Esophagus squamous epithelium (tissue), 5 donors: ENCODE measurements at places on chromosomes 5 and 9.

- DNase-seq = no peak
Observed at GRCh38 chr9:36946653-36947052, 87.4 kb downstream of the PAX5 start.

GRCh38 chr9:112787978-112788377, 37.4 kb downstream of the SNX30 start:
- DNase-seq = no peak

DNA sequence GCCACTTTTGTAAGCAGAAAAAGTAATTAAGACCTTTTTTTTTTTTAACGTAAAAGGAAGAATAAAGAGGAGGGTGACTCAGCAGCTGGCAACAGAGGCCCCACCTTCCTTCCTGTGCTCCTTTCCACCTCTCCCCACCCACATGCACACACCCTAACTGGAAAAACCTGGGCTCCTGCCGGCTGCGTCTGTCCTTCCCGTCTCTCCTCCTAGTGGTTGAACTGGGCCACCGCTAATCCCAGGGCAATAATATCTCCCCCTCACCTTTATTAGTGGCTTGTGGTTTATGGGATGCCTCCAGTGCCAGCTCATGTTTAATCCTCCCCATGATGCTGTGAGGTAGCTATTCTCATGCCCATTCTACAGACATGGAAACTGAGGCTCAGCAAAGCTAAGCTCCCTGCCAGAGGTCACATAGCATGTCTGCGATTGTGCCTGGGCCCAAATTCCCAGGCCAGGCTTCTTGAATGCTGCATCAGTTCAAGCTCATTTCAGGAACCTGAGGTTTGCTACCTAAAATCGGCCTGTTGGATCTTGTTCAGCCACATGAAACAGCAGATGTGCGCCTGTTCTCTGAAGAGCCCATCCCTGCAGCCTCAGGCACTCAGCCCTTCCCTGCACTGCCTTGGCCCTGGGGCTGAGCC, 60.9 kb upstream of the IL17B start:
- no peak for DNase-seq

GRCh38 chr9:1978941-1979340, 36.2 kb upstream of the SMARCA2 start:
- DNase-seq = no peak

GRCh38 chr9:127828262-127829031, 25.8 kb downstream of the FPGS start:
- DNase-seq = no peak

- DNase-seq = no peak
Observed at GRCh38 chr5:20470997-20471396, 483.0 kb upstream of the CDH18 start.

DNA sequence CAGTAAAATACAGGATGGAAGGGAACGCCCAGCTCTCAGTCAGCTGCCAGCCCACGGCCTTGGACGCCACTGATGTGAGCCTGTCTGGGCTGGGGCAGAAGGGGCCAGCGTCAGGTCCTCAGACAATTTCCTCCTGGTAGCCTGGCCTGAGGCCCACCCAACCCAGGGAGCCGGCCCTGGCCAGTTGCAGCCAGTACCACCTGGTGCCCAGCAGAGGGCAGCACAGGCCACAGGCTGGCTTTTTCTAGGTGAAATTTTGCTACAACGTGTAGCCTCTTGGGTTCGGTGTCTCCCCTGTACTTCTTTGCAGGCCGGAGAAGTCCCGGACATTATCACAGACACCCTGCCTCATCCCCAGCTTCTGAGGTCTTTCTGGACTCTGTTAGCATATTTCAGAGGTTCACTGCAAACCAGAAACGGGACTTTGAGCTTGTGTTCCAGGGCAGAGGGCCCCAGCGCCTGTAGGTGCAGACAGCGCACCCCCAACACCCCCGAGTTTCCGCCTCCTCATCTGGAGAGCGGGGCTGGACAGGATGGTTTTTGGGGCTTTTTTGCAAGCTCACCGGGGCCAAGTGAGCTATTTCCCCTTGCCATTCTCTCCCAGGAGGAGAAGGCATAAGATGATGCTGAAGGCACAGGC, 45.9 kb upstream of the KCNMB1 start:
- DNase-seq = no peak

GRCh38 chr5:110702300-110702699, 24.2 kb downstream of the TMEM232 start:
- no peak for DNase-seq

GRCh38 chr9:70534061-70534460, 119.6 kb upstream of the KLF9 start:
- no peak for DNase-seq

DNA sequence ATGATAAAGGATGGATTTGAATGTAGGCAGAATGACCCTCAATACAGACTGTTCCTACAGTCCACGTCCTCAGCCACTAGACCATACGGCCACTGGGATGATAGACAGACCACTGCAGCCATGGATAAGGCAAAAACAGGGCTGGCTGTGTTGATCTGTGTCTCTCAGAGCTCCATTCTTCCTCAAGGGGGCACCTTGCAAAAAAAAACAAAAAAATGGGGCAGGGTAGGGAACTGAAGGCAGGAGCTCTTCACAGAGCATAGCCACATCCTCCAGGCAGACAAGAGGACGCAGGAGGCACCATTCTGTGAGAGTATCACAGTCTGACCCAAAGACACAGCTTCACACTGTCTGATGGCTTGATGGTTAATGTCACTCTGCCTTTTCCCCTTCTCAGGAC, 61.2 kb upstream of the GABRP start:
- DNase-seq = no peak

- DNase-seq = no peak
Observed at GRCh38 chr9:129414377-129414992, 206.4 kb downstream of the C9orf50 start.

DNA sequence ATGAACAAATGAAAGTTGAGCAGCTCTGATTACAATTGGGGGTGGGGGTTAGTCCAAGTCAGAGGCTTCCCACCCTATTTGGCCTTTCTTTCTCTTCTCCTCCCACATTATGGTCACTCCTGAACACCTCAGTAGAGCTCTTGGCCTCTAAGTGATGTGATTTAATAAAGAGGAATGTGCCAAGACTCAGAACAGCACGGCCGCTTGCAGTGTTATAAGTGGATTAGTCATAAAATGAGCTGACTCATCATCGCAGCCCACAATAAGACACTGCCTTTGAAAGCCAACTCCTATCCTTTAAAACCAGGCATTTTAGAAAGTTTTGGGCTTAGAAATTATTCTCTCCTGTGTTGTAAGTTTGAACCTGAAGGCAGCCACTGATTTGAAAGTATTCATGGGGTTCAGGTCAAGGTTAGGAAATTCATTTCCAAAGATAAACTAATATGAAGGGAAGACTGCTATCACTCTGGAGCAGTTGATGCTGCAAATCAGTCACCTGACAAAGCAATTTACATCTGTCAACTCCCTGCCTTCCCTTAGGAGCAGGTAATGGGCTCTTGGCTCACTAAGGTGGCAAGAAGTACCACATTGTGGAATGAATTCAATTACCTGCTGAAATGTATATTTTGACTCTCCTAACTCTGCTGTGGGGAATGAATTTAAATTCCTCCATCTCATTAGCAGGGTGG, 283.6 kb upstream of the NMUR2 start:
- DNase-seq = no peak
